ENCODE measurements at places on chromosomes 16 and 17.
A peak's percentile ranks its signal among the peaks of the same experiment; 100 is the strongest.

DNA sequence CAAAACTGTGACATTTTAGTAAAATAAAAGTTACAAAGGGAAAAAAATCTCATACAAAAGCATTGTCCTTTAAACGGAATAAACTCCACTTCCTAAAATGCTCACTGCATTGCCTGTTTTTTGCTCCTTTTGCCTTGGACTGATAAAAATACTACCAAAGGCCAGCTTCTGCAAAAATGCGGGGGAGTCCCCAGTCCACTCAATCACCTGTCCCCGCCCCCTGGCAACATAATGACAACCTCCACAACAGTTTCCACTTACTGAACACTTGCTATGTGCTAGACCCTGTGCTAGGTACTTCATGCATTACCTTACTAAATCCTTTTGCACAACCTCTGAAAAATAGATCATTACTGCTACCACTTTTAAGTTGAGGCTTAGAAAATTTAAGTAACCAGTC is 172.7 kb upstream of the CCL2 start:
- DNase-seq = no peak

GRCh38 chr17:64063766-64064224 is 43.4 kb upstream of the ICAM2 start:
- peak; percentile 60 for DNase-seq

DNA sequence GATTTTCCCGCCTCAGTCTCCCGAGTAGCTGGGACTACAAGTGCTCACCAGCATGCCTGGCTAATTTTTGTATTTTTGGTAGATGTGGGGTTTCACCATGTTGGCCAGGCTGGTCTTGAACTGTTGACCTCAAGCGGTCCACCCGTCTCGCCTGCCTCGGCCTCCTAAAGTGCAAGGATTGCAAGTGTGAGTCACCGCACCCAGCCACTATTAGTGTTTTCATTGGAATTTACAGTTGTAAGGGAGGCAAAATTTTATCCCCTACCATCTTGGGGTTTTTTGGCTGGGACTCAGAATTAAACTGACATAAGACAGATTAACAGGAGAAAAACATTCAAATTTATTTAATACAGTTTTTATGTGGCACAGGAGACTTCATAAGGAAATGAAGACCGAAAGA is 12.3 kb upstream of the MYCBPAP start:
- DNase-seq = no peak

DNA sequence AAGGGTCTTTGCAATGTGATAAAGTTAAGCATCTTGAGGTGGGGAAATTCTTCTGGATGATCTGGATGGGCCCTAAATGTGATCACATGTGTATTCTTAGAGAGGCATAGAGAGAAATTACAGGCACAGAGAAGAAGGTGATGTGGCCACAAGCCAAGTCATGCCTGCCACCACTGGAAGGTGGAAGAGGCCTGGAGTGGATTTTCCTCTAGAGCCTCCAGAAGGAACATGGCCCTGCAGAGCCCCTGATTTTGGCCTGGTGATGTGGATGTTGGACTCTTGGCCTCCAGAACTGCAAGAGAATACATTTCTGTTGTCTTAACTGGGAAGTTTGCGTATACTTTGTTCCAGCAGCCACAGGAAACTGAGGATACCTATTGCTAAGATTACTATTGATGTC is 156.9 kb upstream of the CACNG5 start:
- DNase-seq = no peak

- no peak for DNase-seq
Observed at GRCh38 chr17:47285003-47285402, 31.4 kb downstream of the ITGB3 start.

DNA sequence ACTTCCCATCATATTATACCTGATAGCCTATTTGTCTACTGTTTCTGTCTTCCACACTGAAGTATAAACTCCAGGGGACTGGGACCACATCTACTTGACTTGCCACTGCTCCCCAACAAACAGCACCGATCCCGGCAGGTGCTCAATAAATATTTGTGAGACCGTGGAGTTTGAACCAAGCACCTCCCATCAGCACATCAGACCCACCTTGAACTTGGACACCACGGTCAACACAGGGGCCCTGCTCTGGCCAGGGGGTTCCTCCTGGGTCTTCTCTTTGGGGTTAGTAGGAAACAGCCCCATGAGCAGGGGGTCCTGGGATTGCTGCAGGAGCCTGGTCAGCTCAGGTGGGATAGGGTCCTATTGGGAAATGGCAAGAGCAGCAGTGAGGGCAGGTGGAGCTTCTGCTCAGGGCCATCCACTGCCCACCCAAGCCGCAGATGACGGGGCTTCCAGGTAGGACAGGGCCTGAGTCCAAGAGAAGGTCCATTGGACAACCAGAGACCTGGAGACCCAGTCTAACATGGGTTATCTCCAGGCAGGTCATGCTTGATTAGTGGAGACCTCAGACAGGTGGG is 19.9 kb downstream of the ZNHIT3 start:
- no peak for DNase-seq

- DNase-seq = no peak
Observed at GRCh38 chr17:76078860-76079534, at the start of gene ZACN. TSS of gene ZACN (plus strand) at chr17:76079182. CDS start at chr17:76079265, 83 bp downstream.

GRCh38 chr17:62614142-62614541 is 13.3 kb upstream of the MRC2 start:
- DNase-seq = no peak

DNA sequence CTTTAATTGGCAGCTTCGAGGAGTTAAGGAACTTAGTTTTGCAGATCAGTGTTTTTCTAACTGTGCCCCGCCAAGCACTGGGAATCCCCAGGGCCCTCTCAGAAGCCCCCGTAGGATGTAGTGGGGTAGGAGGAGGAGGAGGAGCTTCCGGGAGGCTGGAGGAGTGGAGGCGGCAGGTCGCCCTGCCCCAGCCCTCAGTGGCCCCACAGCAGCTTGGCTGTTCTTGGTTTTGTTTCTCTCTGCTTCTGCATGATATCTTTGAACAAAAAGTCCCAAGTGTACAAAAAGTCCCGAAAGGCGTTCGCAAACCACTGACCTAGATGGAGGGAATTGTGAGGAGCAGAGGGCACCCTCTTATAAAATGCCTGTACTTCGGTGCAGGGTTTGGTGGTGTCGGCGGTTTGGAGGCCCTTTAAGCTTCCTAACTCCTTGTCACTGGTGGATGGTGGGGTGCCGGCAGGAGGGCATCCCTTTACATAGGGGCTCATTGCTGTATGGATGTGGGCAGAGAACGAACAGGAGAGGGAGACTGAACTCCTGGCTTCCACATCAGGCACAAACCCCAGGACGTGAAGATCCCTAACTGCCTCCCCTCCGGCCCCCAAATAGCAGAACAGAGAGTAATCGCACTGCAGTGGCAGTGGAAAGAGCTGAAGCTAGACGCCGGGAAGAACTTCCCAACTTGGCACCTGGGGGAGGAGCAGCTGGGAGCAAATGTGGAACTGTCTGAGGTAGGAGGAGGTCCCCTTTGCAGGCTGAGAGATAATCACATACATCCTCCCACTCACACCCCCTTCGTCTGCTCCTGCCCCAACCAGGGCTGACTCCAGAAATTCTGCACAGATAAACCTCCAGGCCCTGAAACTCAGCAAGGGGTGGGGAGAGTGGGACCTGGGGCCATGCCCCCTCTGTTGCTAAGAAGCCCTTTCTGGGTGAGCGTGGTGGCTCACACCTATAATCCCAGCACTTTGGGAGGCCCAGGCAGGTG is 20.1 kb downstream of the EPOP start:
- DNase-seq = no peak

DNA sequence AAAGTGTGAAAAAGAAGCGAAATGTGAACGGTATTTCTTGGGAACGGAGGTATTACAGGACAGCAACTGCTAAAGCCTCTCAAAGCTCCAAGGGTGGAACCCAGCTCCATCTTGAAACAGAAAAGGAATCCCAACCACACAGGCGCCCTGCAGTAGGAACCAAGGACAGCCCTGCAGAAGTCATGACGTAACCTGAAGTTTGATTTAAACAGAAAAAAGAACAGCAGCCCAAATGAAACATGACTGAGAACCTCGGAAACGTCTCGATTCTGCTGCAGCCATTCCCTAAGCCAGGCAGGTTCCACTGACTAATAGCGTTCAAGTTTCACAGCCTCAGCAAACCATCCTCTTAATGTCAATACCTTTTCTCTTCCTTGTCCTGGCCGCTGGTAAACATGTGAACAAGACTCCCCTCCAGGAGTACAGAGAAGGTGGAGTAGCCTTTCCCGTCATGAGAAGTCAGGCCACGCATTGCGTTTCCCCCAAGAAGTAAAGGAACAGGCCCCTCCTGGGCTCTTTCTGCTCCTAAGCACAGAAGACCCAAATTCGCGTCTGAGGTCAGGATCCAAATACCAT is 20.1 kb downstream of the SIAH1 start:
- no peak for DNase-seq

Measured in activated naive CD8-positive, alpha-beta T cell treated with anti-CD3 and anti-CD28 coated beads, Interleukin-2, amount 10 ng/mL, durations not matched to agents 7 days and 5 days (primary cell).